ENCODE measurements at places on chromosomes 6 and 20.

GRCh38 chr6:13285705-13286104 is 42.6 kb downstream of the TBC1D7 start:
- DNase-seq, result no peak

GRCh38 chr6:21808045-21808470 is 214.5 kb downstream of the SOX4 start:
- peak; percentile 91 for DNase-seq

- DNase-seq, result no peak
Observed at GRCh38 chr6:153959276-153959675, 79.8 kb upstream of the OPRM1 start.

- no peak for DNase-seq
Observed at GRCh38 chr6:90425161-90425641, 128.6 kb upstream of the BACH2 start.

DNA sequence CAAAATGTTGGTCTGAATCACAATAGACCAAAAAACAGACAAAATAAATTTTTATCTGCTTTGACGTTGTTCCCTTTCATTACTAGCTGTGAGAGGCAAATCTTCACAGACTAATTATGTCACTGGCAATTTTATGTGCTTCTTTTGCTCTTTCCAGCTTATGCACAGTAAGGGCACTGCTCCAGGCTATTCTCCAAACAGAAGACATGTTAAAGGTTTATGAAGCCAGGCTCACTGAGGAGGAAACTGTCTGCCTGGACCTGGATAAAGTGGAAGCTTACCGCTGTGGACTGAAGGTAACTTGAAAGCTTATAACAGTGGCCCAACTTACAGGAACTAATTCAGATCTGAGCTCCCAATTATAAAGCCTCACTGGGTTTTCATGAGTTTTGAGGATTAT is 15.5 kb upstream of the SNRNP48 start:
- DNase-seq, result no peak

DNA sequence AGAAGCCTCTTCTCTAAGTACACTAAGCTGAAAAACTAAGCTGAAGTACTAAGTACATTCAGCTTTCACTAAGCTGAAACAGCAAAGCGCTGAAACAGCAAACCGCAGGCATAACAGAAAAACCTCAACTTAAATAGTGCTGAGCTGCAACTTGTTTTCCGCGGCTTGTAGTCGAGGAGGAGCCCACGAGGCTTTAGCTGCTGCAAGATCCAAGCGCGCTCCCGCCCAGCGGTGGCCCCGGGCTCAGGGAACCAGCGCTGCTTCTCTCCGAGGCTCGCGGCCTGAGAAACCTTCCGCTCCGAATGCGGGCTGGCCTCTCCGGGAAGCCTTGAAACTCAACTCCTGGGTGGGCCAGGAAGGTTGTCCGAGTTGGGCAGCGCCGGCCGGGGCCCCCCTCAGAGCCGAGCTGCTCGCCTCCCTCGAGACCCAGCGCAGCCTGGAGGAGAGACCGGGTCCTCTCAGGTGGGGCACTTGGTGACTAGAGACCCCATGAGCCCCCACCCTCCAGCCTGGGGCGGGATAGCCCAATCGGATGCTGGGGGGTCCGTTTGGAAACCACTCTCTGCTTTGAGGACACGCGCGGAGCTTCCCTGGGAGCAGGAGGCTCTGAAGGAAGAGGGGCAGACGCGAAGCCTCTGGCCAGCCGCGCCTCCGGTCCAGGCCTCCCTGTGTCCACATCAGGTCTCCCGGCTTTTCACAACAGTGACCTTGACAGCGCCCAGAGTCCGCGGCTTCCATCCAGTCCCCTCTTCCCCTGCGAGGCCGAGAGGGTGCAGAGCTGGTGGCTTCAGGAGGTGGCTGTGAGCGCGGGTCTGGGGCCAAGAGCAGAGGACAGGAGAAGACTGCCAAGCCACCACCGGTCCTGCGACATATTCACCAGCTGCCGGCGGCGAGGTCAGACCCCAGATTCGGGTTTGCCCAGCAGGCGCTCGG is 38.1 kb upstream of the HLA-E start:
- peak; percentile 80 for DNase-seq

DNA sequence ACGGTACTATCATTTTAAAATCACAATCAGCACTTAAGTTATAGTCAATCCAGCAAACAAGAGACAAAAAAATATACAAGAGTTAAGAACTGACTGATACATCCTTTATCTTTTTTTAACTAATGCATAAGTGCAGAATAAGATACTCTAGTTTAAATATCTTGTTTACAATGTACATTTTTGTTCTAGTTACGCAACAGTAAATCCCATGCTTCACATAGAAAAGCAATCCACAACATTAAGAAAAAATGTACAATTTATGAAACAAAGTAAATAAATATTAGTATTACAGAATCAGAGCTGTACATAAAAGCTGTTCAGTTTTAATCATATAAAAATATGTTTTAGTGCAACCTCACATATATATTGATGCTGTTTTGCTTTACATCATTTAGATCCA is 192.6 kb downstream of the HIVEP2 start:
- DNase-seq, result no peak

- DNase-seq, result no peak
Observed at GRCh38 chr20:48231253-48231930, 446.1 kb upstream of the SULF2 start.

DNA sequence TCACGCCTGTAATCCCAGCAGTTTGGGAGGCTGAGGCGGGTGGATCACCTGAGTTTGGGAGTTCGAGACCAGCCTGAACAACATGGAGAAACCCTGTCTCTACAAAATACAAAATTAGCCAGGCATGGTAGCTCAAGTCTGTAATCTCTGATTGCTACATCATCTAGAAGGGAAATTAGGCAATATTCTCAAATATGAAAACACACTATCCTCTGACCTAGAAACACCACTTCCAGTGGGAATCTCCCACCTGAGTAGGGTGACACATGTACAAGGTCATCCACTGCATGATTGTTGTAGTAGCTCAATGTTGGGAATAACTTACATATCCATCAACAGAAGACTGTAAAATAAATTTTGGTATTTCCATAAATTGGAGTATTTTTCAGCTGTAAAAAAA is 19.1 kb upstream of the SIRPD start:
- no peak for DNase-seq
